Forelimb muscle (tissue), 1 donor: ENCODE measurements at places on chromosomes 1 and 21. TPM values are rescaled to one million over a fixed set of nuclear protein-coding genes. Genes with fewer than 3 reads are reported as not detected.

Gene NTMT2
- polyA plus RNA-seq, result 0.59 TPM

Gene TMEM240
- polyA plus RNA-seq, result 4.1 TPM

Gene AJAP1
- 0.61 TPM for polyA plus RNA-seq

Gene CHRM3
- polyA plus RNA-seq, result 1.8 TPM

Gene HORMAD1
- 0.11 TPM for polyA plus RNA-seq

- DNase-seq, result no peak
Observed at GRCh38 chr1:192801451-192801850, 7.4 kb upstream of the RGS2 start.

- peak; percentile 41 for DNase-seq
Observed at GRCh38 chr1:167791281-167792187, 69.8 kb downstream of the MPZL1 start.

DNA sequence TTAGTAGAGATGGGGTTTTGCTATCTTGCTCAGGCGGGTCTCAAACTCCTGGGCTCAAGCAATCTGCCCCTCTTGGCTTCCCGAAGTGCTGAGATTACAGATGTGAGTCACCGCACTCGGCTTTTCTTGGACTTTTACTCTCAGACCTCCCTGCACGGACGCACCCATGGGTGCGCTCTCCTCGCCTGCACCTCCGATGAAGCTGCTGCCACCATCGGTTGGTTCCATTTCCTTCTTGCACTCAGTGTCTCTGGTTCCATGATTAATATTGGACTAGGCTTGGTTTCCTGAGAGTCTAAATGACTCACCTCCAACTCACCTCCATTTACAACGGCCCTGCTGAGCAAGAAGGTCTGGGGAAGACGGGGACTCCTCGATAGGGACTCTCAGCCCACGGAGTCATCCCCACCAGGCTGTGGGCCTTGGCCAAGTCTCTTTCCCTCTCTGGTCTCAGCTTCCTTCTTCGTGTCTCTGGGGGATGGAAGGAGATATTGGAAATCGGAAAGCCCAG lies 6.7 kb upstream of the TNFRSF8 start:
- DNase-seq, result no peak

GRCh38 chr1:113129529-113130185 lies 56.7 kb downstream of the LRIG2 start:
- DNase-seq, result no peak

DNA sequence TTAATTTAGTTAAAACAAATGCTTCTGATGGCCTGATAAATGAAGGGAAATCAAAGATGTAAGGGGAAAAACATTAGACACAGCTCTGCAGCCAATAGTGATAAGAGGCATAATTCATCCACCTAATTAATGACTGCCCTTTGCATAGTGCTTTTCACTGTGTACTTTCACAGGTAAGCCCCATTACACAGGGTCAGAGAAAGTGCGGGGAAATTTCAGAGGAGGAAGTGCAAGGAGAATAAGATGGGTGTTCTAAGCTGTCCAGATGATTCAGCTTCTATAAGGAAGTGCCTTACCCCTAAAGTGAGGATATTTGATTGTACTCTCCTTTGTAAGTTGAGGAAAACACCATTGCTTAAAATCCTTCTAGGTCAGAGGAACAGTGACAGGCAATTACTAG lies 88.0 kb downstream of the NR5A2 start:
- no peak for DNase-seq

- no peak for DNase-seq
Observed at GRCh38 chr1:6447016-6447817, 18.8 kb downstream of the TNFRSF25 start.

DNA sequence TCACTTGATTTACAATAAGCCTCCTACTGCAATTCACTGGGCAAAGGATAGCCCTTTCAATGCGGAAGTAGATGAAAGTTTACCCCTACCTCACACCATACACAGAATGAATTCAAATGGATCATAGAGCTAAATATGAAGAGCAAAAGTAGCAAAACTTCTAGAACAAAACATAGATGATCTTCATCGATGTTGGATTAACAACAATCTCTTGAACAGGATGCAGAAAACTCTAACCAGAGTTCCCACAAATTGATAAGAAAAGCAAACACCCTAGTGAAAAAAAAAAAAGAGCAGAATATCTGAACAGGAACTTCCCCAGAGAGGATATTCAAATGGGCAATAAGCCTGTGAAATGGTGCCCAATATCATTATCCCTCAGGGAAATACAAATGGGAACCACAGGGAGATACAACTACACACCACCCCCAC lies 1.9 kb upstream of the UBASH3A start:
- DNase-seq, result no peak

DNA sequence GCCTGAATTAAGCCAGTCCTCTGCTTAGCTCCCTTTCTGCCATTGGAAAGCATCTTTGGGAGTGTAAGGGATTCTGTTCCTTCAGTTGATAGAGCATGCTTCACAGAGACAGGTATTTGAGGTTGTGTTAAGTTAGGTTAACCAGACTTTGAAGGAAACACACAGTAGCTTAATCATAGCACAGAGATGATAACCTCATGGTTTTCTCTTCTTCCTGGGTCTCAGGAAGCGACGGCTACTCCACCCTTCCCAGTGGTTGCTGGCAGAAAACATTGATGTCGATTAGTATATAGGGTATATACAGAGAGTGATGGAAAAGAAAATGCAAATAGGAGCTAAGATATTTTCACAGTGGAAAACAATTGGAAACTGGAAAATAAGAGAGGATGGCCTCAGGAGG lies 42.0 kb downstream of the S1PR1 start:
- DNase-seq, result no peak

GRCh38 chr1:21899987-21900386 lies 37.1 kb downstream of the HSPG2 start:
- no peak for DNase-seq

DNA sequence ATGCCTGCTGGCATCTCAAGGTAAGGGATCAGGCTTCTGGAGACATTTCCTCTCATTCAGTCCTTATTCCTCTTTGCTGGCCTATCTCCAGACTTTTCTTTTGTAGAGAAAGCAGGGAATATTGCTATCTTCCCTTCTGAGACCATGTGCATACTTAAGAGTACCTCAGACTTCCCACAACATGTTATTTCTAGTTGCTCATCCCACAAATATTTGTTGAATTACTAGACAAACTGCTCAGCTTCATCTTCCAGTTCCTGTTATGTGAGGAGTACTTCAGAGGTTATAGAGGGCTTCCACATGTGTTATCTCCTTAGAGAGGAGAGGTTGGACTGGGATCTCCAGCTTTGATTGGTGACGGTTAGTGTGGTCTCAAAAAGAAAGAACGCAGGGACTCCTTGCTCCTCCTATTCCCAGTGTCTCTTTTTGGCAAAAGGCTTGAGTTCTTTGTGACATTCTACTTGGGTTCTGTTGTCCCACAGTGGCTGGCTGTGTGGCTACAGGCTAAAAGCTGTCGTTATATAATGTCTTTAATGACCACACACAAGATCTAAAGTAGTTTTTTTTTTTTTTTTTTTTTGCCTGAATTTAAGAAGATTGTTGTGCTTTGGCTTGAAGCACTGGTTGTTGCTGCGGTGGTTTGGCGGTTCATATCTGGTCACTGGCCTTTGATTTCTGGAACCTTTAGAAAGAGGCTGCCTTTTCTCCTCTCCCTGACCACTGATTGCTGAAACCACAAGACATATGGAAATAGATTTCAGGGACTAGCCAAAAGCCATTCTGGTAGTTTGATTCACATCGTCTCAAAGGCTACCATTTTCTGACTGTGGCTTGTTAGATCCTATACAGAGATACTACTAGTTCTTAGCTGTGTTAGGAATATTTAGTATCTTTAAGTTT lies 78.7 kb downstream of the FGGY start:
- no peak for DNase-seq

DNA sequence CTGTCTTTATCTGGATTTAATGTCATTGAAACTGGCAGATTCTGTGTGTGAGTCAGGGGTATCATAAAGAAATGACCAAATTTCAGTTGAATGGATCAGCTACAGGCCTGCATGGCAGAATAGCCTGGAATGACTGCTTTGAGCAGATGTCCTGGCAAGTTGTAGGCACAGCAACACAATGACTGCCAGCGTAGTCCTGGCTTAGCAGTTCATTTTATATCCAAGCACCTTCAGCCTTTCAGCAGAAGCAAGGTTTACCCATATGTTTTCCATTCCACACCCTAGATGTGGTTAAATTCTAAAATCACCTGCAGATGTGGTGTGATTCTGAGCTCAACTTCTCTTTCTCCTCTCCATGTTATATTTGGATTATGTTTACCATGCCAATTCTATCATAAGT lies 22.3 kb upstream of the PTGFR start:
- DNase-seq, result no peak
